ENCODE measurements at places on chromosomes 7 and 10.

DNA sequence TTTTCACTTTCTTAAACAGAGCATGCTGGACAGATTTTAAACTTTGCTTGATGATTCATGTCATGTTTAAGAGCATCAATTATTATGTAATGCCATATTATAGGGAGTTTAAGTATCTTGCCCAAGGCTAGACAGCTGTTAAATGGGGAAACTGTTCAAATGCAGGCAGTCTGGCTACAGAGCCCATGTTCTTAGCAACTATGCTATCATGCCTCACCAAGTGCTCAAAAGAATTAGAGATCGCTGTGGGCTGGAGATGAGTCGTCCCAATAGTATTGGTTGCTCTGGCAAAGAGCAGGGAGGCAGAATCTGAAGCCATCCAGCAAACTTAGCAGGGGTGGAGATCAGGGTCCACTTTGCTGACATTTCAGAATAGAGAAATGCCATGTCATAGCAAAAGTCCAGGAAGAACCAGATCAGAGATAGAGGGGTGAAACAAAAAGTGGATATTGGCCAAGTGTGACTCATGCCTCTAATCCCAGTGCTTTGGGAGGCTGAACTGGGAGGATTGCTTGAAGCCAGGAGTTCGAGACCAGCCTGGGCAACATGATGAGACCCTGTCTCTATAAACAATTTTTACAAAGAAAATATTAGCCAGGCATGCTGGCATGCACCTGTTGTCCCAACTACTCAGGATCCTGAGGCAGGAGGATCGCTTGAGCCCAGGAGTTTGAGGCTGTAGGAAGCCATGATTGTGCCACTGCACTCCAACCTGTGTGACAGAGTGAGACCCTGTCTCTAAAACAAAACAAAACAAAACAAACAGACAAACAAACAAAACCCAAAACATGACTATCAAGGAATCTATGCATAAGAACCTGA, 57.8 kb downstream of the BAMBI start:
- DNase-seq, result peak; percentile 78

DNA sequence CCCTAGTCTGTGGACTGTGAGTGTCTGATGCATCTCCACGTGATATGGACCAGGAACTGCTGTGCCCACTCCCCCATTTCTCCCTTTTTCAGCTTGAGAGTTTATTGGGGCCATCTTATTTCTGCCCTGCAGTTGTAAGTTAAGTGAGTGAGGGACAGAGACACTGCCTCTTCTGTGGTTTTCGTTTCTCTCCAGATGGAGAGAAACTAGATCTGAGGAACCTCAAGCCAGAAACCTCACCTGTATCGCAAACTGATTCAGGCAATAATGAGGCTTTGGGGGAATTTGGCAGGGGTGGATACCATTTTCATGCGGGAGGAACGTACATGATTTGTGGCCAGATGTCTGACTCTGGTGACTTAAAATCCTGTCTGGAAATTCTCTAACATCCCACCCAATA, 641.7 kb downstream of the TNS3 start:
- no peak for DNase-seq

GRCh38 chr10:107214261-107214660, 49.8 kb upstream of the SORCS1 start:
- DNase-seq, result no peak

- no peak for DNase-seq
These were observed 419.1 kb downstream of the ARL4A start for GRCh38 chr7:13106513-13106912.

GRCh38 chr7:16299853-16300252, 121.5 kb downstream of the CRPPA start:
- DNase-seq, result no peak

DNA sequence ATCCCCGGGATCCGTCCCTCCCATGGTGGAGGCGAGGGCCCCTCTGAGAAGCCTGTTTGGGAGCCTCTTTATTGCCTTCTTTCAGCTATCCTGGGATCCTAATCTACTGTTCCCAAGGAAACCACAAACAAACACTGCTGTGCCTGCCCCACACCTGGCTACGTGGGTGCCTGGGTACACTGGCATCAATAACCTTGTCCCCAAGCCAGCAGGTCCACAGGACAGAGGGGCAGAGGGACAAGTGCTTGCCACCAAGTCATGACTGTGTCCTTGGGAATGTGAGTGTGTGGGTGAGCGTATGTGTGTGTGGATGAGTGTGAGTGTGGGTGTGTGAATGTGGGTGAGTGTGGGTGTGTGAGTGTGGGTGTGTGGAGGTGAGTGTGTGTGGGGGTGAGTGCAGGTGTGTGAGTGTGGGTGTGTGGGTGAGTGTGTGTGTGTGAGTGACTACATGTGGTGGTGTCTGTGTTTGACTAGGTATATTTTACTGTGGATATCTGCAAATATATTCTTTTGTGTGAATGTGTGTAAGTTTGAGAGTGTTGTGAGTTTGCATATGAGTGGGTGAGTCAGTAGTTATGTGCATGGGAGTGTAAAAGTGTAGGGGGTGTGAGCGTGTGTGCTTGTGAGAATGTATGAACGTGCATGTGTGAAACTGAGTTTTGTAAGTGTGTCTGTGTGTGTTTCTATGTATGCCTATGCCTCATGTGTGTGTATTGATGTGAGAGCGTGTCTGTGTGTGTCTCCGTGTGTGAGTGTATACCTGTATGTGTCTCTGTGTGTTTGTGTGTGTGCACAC, 96.1 kb downstream of the TNS3 start:
- peak; percentile 61 for DNase-seq

GRCh38 chr10:52283174-52283573, 30.9 kb upstream of the DKK1 start:
- DNase-seq, result no peak

DNA sequence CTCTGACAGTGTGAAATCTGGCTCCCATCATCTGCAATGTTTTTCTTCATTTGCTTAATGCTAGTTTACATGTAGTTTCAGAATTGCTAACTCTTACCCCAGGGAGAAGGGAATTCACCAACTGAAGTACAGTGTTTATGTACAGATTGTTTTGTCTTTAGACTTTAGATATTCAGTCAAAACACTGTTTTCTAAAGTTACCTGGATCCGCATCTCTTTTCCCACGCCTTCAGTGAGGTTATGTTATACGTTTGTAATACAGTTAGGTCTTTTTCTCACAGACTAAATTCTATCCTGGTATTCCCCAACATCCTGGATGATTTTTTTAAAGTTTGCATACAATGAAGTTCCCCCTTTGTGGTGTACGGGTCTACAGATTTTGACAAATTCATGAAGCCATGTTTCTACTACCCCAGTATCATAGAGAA, 3.2 kb upstream of the LYZL1 start:
- no peak for DNase-seq

DNA sequence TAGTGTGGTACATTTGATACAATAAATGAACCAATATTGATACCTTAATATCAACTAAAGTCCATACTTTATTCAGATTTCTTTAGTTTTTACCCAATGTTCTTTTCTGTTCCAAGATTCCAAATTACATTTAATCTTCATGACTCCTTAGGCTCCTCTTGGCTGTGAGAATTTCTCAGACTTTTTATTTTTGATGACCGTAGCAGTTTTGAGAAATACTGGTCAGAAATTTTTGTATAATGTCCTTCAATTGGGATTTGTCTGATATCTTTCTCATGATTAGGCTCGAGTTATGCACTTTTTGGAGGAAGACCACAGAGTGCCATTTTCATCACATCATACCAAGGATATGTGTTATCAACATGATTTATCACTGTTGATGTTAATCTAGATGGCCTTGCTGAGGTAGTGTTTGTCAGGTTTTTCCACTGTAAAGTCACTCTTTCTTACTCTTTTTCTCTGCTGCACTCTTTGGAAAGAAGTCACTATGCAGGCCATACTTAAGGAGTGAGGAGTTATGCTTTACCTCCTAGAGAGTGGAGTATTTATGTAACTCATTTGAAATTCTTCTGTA, 12.9 kb upstream of the ENTPD1 start:
- DNase-seq, result no peak

GRCh38 chr10:79201706-79202105, 132.9 kb downstream of the ZMIZ1 start:
- DNase-seq, result no peak

GRCh38 chr7:147869456-147869855, 721.1 kb upstream of the C7orf33 start:
- no peak for DNase-seq

DNA sequence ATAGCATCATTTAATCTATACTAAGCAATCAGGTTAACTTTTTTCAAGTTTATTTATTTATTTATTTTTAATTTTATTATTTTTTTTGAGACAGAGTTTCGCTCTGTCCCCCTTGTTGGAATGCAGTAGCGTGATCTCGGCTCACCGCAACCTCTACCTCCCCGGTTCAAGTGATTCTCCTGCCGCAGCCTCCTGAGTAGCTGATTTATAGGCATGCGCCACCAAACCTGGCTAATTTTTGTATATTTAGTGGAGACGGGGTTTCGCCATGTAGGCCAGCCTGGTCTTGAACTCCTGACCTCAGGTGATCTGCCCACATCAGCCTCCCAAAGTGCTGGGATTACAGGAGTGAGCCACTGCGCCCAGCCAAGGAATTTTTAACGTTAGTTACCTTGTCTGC, 635 bp upstream of the MYPN start:
- DNase-seq, result no peak

DNA sequence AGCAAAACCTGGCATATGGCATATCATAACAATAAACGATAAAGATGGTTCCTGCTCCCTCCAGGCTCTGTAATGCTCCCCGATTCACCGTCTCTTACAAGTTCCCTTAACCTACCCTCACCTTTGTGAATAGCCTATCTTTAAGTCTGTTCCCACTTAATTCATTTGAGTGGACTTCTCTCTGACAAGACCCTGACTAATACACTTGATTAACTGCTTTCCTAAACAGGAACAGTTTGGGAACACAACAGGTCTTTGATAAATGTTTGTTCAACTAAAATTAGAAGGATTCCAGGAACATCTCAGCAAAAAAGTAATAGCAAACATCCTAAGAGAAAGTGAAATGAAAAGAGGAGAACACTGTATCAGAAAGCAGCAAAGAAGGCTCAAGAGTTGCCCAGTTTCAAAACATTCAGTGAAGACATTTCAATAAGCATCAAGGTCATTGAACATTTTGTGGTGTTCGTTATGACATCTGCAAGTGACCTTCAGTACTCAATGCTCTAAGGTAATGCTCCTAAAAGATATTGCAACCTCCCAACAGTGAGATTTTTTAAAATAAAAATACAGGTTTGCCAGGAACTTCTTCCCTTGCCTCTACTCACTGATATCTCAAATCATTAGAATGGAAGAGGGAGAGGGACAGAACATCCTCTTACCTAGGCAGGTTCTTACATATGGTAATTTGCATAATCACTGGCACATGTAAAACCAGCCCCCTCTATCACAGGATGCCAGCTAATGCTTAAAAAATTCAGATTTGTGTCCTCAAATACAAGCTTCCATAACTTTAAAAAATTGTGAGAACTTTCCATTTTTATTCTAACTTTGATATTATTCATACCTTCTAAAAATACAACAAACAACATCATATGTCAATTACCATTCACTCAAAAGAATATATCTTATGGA, 11.4 kb upstream of the ARHGAP12 start:
- no peak for DNase-seq

DNA sequence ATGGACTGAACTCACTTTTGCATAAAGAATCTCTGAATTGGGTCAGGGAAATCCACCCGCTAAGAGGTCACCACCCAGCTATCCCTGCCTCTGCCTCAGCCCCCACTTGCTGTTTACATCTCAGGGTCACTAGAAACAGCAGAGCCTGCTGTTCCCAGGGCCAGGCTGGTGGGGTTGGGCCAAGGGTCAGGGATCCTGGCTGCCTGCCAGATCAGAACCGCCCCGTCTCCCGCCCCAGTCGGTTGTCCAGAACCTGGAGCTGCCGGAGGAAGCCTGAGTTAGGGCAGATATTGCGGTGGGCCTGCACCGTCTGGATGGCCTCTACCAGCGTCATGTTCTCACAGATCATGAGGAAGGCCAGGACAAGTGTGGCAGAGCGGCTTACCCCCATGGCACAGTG, 17.0 kb upstream of the SAMD8 start:
- no peak for DNase-seq

GRCh38 chr7:17557251-17557671, 258.8 kb downstream of the AHR start:
- DNase-seq, result no peak

GRCh38 chr7:157427811-157428553, 91.2 kb downstream of the DNAJB6 start:
- peak; percentile 29 for DNase-seq
